ENCODE measurements at places on chromosomes 12 and 14.

DNA sequence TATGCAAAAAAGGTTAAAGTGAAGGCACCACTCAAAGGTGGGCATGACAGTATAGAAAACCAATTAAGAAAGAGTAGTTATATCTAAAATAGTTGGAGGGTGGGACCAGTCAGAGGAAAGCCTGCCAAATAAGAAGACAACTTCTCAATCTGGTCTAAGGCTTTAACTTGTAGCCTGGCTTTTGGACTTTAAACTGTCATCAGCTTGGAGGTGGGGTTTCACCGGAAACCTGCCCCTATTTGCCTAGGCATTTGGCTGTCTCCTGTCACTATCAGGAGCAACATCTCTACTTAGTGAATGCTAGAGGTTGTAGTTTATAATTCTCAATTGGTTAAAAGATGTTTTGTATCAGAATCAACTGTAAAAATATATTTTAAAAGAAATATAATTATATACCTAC lies 107.3 kb downstream of the SLCO1B3 start:
- DNase-seq: no peak

DNA sequence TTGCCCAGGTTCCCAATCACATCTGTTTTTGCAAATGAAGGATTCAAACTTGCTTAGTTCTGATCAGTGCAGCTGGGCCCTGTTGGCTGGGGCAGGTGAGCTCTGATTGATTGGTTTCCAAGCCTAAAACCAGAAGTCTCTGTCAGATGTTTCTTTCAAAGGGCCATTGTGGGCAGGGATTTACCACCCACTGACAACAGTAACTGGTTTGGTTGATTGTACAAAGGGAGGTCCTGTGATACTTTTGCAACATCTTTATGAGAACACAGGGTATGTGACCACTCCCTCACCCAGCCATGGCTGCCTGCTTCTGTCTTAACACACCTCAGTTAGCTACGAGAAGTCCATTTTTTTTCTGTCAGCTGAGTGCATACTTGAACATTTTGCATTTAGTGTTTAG lies 184.1 kb downstream of the FLRT2 start:
- DNase-seq: no peak

- DNase-seq: no peak
Observed at GRCh38 chr12:30003321-30003720, 219.6 kb upstream of the TMTC1 start.

DNA sequence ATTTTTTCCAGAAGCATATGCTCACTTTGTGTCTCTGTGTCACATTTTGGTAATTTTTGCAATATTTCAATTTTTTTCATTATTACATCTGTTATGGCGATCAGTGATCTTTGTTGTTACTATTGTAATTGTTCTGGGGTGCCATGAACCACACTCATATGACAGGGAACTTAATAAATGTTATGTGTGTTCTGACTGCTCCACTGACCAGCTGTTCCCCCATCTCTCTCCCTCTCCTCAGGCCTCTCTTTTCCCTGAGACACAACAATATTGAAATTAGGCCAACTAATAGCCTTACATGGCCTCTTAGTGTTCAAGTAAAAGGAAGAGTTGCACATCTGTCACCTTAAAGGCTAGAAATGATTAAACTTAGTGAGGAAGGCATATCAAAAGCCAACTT lies 46.0 kb downstream of the SCN8A start:
- DNase-seq: no peak

DNA sequence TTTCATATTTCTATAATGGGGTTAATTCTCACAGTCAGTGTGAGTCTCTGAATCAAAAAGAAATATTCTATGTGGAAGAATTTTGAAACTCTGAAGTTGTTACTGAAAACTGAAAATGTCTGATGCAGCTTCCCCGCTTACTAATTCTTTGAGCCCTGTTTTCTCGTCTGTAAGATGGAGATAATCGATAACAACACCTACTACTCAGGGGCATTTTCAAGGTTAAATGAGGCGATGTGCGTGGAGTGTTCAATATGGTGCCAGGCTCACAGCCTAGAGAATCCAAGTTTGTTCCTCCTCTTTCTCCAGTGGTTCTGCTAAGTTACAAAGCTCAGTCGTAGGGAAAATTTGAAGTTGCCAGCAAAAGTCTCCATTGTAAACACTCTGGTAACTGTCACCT lies 391.4 kb downstream of the FUT8 start:
- DNase-seq: no peak

- no peak for DNase-seq
Observed at GRCh38 chr14:93337143-93337753, 4.4 kb upstream of the BTBD7 start.

Measured in eye (tissue), 1 donor.